ENCODE measurements at places on chromosomes 2 and 18.
A peak's percentile ranks its signal among the peaks of the same experiment; 100 is the strongest.

GRCh38 chr2:25131567-25132298 lies 36.6 kb downstream of the POMC start:
- peak; percentile 70 for DNase-seq

- DNase-seq: peak; percentile 70
Observed at GRCh38 chr2:157480182-157480961, 36.5 kb upstream of the CYTIP start.

GRCh38 chr2:240600451-240600961 lies 14.0 kb downstream of the CAPN10 start:
- DNase-seq: peak; percentile 58

DNA sequence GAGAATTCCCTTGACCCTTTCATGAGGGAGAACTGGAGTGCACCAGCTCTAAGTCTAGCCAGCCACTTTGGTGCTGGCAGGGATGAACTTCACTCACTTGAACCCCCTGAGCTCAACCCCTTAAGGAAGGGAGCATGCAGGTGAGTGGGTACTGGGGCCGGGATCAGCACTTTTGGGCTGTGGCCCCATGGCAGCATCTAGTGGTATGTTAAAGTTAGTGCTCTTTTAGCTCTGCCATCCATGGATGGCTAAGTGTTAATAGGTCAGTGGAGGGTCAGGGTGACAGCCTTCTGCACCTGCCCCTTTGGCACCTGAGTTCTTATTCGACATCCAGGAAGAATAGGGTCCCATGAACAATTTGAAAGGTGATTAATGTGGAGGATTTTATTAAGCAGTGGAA lies 689.0 kb upstream of the FSHR start:
- no peak for DNase-seq

DNA sequence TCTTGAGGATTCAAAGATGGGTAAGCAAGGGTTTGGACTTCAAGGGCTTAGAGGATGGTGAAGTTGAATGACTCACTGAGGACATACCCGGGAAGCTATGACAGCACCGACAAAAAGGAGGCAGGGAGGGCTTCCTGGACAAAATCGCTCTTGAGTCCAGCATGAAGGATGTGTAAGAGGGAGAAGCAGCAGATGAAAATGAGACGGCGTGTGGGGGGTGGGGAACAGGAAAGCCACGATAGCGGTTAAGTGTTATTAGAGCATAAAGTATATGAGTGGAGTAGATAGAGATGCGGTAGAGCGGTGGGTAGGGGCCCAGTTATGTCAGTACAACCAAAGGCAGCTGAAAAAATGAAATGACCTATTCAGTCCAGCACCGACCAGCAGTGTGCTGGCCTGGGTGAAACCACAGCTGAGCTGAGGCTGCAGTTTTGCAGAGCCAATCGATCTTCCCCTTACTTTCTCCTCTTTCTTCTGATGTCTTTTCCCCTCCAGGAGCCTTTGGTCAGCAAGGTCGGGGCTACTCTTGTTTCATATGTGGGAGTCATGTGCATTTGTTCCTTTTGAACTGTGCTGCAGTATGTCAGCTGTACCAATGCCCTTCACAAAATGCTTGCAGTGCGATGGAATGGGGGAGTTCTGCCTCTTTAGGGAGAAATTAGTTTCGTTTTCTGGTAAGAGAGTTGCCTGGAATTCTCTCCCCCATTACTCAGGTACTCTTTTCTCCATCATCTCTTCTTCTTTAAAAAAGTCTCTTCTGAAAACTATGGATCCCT lies 2.0 kb upstream of the THUMPD2 start:
- DNase-seq: no peak
